Kidney (tissue), 22 donors: ENCODE measurements at places on chromosomes 1 and 21. TPM values are rescaled to one million over a fixed set of nuclear protein-coding genes. Genes with fewer than 3 reads are reported as not detected.

GRCh38 chr1:118920124-118920717 lies 67.9 kb downstream of the TBX15 start:
- no peak for DNase-seq

The CELF3 gene
- 0.39 TPM for polyA plus RNA-seq

The OR1C1 gene
- polyA plus RNA-seq: not detected

GRCh38 chr1:23787701-23788100 lies 3.2 kb upstream of the LYPLA2 start:
- no peak for DNase-seq

DNA sequence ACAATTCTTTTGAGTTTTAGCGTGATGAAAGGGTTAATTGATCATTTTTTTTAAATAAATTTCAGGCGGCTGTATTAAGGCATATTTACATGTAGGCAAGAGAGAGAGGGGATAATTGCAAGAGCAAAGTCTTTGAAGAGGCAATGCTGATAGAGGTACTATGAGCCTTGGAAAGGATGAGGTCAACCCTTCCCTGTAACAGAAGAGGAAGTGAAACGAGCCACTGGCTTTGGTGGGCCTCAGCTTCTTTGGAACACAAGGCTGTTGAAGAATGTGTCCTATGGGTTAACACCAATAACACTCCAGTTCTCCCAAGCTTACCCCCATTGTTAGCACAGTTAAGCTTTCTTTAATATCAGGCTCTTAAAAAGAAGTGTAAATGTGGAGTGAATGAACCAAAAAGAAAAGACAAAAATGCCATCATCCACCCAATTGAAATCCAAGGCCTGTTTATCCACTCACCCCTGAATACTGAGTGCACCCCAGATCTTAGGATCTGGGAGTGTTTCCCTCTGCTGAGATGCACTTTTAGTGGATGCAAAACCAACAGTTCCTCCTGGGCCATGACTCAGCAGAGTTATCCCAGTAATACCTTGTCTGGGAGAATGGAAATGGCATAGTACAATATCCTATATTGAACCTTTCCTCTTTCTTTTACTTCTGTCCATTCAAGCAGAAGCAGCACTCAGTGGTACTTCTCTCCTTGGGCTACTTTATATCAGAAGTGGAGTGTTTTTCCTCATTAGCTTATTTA lies 216.4 kb downstream of the SLC44A5 start:
- no peak for DNase-seq
